Cardiac atrium fibroblast (primary cell): ENCODE measurements at places on chromosomes 16 and 17. TPM values are rescaled to one million over a fixed set of nuclear protein-coding genes. Genes with fewer than 3 reads are reported as not detected.

PRKCB gene
- not detected in 2 replicates for total RNA-seq

CFAP119 gene
- total RNA-seq: 2.1 TPM in 1 of 2 replicates, not detected in the other

MYO1C gene
- total RNA-seq: 133 and 134 TPM in 2 replicates

SYT17 gene
- total RNA-seq: 0.65 TPM in 1 of 2 replicates, not detected in the other

TEFM gene
- 7.0 and 18.3 TPM in 2 replicates for total RNA-seq

CES4A gene
- total RNA-seq: 1.4 and 4.4 TPM in 2 replicates

KCNJ16 gene
- not detected in 2 replicates for total RNA-seq

PRRT2 gene
- 0.16 TPM in 1 of 2 replicates, not detected in the other for total RNA-seq

KRT36 gene
- total RNA-seq: not detected in 2 replicates

GALK1 gene
- 35.9 and 43.9 TPM in 2 replicates for total RNA-seq

MPO gene
- not detected in 2 replicates for total RNA-seq

ABCA9 gene
- total RNA-seq: 44.6 and 49.3 TPM in 2 replicates

CHMP1A gene
- total RNA-seq: 84.3 and 129 TPM in 2 replicates

TMEM238L gene
- total RNA-seq: not detected in 2 replicates

PIMREG gene
- total RNA-seq: 10.5 and 15.2 TPM in 2 replicates

OTOP3 gene
- not detected in 2 replicates for total RNA-seq

VASN gene
- total RNA-seq: 123 and 139 TPM in 2 replicates

PERCC1 gene
- not detected in 2 replicates for total RNA-seq

FOXL1 gene
- 1.6 and 3.1 TPM in 2 replicates for total RNA-seq

DHX58 gene
- 6.3 and 10.4 TPM in 2 replicates for total RNA-seq

TP53TG3B gene
- total RNA-seq: 0.16 TPM in 1 of 2 replicates, not detected in the other

C16orf46 gene
- 0.18 and 0.32 TPM in 2 replicates for total RNA-seq

SCIMP gene
- total RNA-seq: not detected in 2 replicates

OR3A1 gene
- not detected in 2 replicates for total RNA-seq

SSTR5 gene
- total RNA-seq: 1.4 TPM in 1 of 2 replicates, not detected in the other

NTN1 gene
- total RNA-seq: not detected in 2 replicates

KRT25 gene
- total RNA-seq: not detected in 2 replicates

TMEM114 gene
- total RNA-seq: not detected in 2 replicates

ZNF385C gene
- total RNA-seq: not detected in 2 replicates

LHX1 gene
- not detected in 2 replicates for total RNA-seq

SCPEP1 gene
- total RNA-seq: 77.8 and 103 TPM in 2 replicates

DNAAF8 gene
- 0.97 and 1.1 TPM in 2 replicates for total RNA-seq

KRT38 gene
- not detected in 2 replicates for total RNA-seq

ENPP7 gene
- not detected in 2 replicates for total RNA-seq

CDRT15 gene
- total RNA-seq: not detected in 2 replicates

CD7 gene
- total RNA-seq: 0.49 TPM in 1 of 2 replicates, not detected in the other

SLFN14 gene
- total RNA-seq: not detected in 2 replicates

KRTAP1-1 gene
- total RNA-seq: not detected in 2 replicates

NPTX1 gene
- 0.81 TPM in 1 of 2 replicates, not detected in the other for total RNA-seq

PRSS27 gene
- 0.16 and 0.18 TPM in 2 replicates for total RNA-seq

NPW gene
- 1.6 TPM in 1 of 2 replicates, not detected in the other for total RNA-seq

FLII gene
- total RNA-seq: 198 and 200 TPM in 2 replicates

ENO3 gene
- 1.3 TPM in 1 of 2 replicates, not detected in the other for total RNA-seq

IL34 gene
- total RNA-seq: 4.9 TPM in 1 of 2 replicates, not detected in the other

CSH2 gene
- not detected in 2 replicates for total RNA-seq

MPP3 gene
- 4.4 and 6.3 TPM in 2 replicates for total RNA-seq

GPR139 gene
- not detected in 2 replicates for total RNA-seq

SLC52A1 gene
- 0.18 TPM in 1 of 2 replicates, not detected in the other for total RNA-seq

STH gene
- not detected in 2 replicates for total RNA-seq

DGKE gene
- total RNA-seq: 1.8 and 8.6 TPM in 2 replicates

GNGT2 gene
- total RNA-seq: not detected in 2 replicates

PRDM7 gene
- not detected in 2 replicates for total RNA-seq

KRT20 gene
- total RNA-seq: not detected in 2 replicates

RRAD gene
- total RNA-seq: 0.49 TPM in 1 of 2 replicates, not detected in the other

P2RX5 gene
- total RNA-seq: 0.18 and 1.1 TPM in 2 replicates

CCL13 gene
- not detected in 2 replicates for total RNA-seq

NKD1 gene
- 0.32 and 1.6 TPM in 2 replicates for total RNA-seq

OSBPL7 gene
- total RNA-seq: 5.0 and 9.9 TPM in 2 replicates

MYH13 gene
- total RNA-seq: 0.16 TPM in 1 of 2 replicates, not detected in the other
